ENCODE measurements at places on chromosomes 3 and 15.
A peak's percentile ranks its signal among the peaks of the same experiment; 100 is the strongest.

DNA sequence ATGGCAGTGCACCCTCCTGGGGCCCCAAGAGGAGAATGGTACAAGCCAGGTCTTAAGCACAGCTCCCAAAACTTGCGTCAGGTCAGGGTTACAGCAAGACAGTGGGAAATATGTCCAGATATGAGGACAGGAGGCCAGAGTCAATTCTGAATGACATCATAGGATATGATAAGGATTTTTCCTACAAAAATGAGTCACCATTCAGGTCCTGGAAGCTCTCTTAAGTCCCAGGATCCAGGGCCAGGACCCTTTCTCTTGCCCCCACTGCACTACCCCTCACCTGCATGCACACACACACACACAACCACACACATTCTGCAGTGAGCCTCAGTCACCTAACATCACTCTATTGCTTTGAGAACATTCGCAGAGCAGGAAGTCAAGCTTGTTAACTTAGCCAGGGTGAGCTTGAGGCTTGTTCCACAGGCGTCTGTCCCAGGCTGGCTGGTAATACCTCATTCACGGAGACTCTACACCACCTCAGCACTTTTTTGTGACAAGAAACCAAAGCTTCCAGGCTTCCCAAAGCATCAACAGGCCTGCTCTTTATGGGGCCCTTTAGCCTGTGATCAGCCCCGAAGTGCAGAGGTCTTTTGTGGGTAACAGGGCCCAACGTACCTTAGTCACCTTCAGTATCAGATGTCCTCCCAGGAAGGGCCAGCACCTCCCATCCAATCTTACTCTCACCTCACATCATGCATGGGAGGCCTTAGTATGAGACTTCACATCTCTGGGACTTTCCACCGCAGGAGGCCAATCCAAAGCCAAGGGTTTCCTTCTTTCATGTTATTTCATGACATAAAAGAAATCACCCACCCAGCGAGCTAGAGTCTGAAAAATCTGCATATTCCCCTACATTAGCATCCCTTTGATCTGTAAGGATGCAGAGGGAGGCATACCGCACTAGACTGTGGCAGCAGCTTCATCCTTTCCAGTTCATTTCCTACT, 74.0 kb upstream of the LIPC start:
- peak; percentile 18 for DNase-seq

DNA sequence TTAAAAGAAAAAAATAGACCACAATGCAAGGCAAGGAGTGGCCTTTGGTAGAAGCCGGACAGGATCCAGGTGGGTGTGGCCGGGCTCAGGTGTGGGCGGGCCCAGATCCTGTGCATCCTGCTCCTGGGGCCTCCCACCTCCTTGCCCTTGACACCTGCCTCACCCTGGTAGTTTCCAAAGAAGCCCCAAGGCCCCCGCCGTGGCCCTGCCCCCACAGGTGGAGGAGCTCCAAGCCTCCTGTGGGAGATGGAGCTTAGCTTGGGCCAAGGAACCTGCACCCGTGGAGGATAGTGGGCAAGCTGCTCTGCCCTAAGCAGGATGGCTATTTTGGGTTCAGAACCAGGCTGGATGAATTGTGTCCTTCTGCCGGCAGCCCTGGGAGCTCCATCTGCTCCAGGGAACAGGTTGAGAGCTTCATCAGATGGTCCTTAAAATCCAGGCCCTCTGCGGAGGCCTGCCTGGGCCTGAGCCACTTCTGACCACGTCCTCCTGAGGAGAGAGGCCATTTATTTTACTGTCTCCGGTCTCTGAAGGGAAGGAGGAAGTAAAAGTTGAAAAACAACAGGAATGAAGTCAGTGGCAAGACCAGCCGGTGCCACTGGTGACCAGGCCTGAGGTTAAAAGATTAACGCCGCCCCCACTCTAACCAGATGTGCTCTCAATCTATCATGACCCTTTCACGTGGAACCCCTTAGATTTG, 53.9 kb upstream of the KLF13 start:
- DNase-seq = no peak

GRCh38 chr3:19399836-19400235, 251.5 kb downstream of the KCNH8 start:
- DNase-seq = peak; percentile 19

DNA sequence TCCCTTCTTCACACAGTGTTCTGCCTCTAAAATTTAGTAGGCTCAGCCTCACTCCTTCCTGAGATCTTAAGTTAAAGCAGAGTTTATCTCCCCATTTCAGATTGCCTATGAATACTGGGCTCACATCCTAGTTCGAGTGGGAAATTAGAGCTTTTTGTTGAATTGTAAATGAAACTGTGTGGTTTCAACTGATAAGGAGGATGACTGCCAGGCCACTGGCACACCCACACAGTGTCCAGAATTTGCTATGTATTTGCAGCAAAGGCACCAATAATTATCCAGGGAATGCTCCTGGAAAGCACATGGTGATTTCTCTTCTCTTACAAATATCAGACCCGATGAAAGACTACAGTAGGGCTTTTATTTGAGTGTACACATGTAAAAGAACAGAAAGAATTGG, 308.1 kb upstream of the COL8A1 start:
- no peak for DNase-seq

GRCh38 chr15:57537488-57538264, 54.0 kb upstream of the MYZAP start:
- no peak for DNase-seq

DNA sequence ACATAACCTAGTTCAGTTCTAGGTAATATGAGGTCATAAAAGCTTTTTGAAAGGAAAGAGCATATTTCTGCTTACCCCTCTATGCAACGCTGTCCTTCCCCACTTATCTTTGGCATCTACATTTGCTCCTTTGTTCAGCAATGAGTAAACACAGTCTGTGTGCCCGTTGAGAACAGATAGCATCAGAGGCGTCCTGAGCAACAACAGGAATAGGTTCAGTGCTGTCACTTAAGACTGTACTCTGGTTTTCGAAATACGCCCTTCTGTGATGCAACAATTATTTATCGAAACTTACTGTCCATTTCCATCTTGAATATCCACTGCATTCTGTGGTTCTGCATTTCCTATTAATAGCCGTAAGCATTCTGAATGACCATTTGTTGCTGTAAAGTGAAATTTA, 84.4 kb downstream of the BTD start:
- DNase-seq = no peak

DNA sequence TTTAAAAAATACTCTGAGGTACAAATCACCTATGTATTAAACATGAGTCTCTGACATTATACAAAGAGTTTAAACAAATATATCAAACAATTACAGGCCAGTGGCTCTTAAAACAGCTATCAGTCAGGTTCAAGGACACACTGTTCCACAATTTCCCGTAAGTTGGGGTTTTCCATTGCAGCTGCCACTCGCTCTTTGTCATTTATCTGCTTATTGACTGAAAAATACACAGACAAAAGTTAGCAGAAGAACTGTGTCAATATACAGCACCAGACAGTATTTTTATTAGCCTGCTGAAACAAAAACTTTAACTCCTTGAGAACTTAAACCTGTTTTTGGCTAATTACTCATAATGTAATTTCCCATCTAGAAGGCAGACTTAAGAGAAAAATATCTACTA, 20.8 kb downstream of the CIAO2A start:
- no peak for DNase-seq

DNA sequence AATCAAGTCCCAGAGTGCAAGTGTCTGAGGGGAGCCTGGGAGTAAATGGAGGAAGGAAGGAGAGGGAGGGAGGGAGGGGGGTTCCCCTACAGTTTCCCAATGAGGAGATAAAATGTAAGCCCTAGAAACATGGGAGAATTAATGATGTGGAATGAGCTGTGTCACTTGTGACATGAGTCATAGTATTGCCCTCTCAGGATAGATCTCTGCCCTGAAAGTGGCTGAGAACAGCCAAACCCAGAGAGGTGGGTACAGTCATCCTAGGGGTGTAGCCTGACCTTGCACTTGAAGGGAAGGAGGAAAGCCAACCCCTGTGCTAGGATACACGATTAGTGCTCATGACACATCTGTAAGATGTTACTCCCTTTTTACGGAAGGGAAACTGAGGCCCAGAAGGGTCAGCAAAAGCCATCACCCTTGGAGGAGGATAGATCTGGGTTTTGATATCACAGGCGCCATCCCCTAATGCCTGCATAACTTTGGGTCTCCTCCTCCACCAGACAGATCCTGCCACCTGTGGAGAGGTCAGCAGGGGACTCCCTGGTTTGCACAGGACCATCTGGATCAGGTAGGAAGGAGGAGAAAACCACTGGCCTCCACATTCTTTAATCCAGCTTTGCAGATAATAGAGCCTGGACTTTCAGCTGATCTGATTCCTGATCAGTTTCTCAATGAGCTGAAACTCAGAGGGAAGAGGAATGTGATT, 23.1 kb upstream of the USP3 start:
- DNase-seq = peak; percentile 62

Data from HT1080 (cell line).